KG1 (cell line): ENCODE measurements at places on chromosomes 4 and X.

GRCh38 chrX:136866337-136867095 is 14.0 kb downstream of the RBMX start:
- no peak for DNase-seq

- no peak for DNase-seq
Measured at GRCh38 chrX:115333446-115333845, 43.9 kb downstream of the LUZP4 start.

DNA sequence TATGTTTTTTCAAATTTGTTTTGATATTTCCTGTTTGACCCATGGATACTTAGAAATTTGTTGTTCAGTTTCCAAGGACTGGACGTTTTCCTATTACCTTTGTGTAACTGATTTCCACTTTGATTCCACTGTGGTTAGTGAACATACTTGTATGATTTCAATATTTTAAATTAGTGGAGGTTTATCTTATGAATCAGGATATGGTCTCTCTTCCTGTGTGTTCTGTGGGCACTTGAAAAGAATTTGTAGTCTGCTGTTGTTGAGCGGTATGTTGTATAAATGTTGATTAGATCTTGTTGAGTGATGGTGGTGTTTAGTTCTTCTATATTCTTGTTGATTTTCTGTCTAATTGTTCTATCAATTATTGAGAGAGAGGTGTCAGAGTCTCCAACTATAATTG is 21.2 kb upstream of the LAMTOR3 start:
- no peak for DNase-seq

DNA sequence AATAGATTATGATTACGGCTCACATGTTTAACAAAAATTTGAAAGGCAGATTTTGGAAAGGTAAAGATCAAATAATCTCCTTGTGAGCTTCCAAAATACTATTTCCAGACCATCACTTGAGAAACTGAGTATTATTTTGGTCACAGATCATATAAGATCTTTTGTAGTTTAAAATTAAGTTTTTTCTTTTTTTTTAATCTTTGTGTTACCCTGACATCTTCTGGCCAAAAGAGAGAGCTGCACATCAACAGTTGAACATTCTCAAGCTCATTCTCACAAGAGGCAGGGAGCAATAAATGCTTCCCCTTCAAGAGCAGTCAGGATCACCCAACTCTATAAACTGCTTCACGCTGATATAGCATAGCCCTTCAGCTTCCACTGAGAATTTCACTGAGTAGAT is 15.9 kb downstream of the TMEM192 start:
- DNase-seq: no peak

- DNase-seq: no peak
Measured at GRCh38 chrX:154092371-154092770, 5.1 kb downstream of the MECP2 start.

DNA sequence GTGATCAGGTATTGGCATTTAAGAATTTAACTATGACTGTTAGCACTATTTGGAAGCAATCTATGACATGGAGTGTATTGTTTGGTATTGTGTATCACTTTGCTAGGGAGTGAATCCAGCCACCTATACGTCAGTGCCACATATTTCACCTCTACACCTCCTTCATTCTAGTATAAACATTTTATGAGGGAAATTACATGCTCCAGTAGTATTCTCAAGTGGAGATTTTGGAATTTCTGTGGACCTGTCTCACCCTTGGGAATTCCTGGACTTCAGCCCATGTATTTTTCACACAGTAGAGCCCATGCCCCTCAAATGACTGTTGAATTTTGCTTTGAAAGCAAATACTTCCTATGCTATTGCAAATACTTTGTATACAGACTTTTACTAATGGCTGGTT is 11.3 kb downstream of the BST1 start:
- no peak for DNase-seq

GRCh38 chr4:168797738-168798375 is 212.2 kb downstream of the CBR4 start:
- no peak for DNase-seq

DNA sequence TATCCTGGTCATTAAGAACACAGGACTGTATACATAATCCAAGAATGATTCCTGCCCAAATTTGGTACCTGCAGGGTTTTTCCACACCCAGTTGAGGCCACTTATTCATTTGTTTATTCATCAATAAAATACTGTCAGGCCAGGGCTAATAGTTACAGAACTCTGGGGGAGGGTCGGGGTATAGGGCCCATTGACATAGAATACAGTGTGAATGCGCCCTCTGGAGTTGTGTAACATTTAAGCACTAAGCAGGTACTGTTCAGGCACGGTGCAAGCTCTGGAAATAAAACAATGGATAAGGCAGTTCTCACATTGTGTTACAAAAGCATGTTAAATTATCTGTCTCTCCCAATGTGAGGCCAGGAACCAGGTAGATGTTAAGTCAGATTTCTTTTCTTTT is 30.8 kb upstream of the LRBA start:
- DNase-seq: no peak

DNA sequence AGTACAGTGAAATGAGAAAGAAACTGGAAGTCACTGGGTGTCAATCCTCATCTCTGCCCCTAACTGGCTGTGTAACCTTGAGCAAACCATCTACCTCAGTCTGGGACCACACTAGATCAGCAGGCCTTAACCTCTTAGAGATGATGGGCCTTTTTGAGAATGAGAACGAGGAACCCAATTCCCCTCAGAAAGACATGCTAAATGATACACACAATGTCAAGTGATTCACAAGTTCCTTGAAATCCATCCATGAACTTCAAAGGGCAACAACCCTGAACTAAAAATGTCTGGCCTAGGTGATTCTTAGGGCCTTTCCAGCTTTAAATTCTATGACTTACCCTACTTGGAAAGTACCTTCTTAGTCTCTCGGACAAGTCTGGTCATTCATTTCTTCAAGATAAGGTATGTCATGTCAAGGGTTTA is 47.4 kb downstream of the ACSL4 start:
- DNase-seq: no peak

- no peak for DNase-seq
Measured at GRCh38 chrX:100408713-100409609, 1.1 kb downstream of the PCDH19 start.
